ENCODE measurements at places on chromosomes 16 and 17. TPM values are rescaled to one million over a fixed set of nuclear protein-coding genes. Genes with fewer than 3 reads are reported as not detected.

DNA sequence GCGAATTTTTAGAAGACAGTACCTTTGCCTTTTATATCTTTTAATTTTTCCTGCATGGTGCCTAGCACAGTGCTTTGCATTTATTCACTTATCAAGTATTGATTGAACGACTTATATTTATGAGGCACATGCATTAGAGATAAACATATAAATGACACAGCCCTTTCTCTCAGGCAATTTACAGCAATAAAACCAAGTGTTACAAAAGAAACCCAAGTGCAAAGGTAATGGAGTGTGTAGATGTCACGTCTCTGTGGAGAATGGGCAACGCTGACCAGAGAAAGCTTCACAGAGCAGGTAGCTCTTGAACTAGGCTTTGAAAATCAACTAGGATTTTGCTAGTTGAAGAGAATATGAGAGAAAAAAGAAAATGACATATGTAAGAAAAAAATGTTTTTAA, 32.6 kb upstream of the ABCA3 start:
- DNase-seq: no peak

The STAC2 gene
- under 0.01 TPM for total RNA-seq

DNA sequence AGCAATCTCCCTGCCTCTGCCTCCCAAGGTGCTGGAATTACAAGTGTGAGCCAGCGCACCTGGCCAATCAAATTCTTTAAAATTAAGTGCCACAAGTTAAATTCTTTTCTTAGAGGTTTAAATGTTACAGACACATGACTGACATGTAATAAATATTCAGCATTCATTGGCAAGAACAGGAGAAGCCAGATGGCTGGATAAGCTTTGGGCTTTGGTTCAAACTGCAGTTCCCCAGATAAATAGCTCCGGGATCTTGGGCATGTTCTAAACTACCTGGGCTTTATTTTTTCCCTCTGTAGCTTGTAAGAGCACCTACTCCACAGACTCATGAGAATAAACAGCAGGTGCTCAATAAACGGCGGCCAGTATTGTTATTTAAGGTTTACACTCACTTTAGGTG, 34.1 kb downstream of the ABAT start:
- DNase-seq: no peak

The MC1R gene
- 4.7 TPM for total RNA-seq

DNA sequence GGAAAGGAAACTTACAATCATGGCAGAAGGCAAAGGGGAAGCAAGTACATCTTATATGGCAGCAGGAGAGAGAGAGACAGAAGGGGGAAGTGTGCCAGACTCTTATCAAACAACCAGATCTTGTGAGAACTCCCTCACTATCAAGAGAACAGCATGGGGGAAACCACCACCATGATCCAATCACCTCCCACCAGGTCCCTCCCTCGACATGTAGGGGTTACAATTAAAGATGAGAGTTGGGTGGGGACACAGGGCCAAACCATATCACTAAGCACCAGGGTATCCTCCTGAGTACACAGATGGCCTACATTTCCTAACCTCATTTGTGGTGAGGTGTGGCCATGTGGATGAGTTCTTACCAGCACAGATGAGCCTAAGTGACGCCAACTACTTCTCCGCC, 348.6 kb upstream of the ZFHX3 start:
- no peak for DNase-seq

DNA sequence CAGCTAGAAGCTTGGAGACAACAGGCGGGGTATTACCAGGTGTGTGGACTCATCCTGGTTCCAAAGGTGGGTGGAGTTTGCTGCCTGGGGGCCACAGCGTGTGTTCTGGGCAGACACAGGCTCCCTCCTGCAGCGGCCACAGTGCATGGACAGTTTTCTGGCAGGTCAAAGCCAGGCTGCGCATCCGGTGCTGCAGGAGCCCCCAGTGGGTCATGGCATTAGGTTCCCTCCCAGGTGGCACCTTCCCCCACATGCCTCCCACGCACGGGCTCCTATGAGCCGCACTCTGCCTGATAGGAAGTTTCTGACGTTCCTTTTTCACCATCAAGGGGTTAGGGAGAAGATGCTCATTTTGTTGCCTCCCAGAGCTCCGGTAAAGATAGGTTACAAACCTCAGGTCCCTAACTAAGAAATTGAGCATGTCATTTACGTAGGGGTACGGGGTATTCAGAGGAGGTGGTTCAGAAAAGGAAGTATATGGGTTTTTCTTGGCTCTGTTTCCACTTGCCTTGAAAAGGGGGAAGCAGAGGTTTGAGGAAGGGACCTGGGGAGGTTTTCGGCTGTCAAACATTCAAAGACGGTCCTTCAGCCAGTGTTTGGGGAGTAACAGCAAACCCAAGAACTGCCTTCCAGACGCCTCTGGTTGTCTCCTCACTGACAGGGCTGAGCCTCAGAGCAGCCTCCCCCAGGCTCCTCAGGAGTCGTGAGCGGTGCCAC, 32.7 kb upstream of the NAT9 start:
- no peak for DNase-seq

DNA sequence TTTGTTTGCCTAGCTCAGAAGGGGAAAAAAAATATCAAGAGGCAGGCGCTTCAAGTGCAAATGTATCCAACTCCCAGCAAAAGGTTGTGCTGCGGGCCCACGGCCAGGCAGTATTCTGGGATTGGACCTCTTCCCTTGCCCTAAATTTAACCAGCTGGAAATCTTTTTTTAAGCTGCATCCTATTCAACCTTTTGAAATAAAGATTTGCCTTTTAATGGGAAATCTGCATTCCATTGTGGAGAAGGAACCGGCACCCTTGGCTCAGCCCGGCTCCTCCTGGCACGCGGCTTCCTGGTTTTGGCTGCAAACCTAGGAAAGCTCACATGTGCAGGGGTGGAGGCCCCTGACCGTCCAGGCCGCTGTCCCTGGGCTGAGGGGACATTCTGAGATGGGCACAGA, 38.8 kb upstream of the ENPP7 start:
- no peak for DNase-seq

The CMTM2 gene
- not detected for total RNA-seq

- DNase-seq: peak; percentile 30
Measured at GRCh38 chr17:4369557-4370230, 3.2 kb upstream of the UBE2G1 start.

DNA sequence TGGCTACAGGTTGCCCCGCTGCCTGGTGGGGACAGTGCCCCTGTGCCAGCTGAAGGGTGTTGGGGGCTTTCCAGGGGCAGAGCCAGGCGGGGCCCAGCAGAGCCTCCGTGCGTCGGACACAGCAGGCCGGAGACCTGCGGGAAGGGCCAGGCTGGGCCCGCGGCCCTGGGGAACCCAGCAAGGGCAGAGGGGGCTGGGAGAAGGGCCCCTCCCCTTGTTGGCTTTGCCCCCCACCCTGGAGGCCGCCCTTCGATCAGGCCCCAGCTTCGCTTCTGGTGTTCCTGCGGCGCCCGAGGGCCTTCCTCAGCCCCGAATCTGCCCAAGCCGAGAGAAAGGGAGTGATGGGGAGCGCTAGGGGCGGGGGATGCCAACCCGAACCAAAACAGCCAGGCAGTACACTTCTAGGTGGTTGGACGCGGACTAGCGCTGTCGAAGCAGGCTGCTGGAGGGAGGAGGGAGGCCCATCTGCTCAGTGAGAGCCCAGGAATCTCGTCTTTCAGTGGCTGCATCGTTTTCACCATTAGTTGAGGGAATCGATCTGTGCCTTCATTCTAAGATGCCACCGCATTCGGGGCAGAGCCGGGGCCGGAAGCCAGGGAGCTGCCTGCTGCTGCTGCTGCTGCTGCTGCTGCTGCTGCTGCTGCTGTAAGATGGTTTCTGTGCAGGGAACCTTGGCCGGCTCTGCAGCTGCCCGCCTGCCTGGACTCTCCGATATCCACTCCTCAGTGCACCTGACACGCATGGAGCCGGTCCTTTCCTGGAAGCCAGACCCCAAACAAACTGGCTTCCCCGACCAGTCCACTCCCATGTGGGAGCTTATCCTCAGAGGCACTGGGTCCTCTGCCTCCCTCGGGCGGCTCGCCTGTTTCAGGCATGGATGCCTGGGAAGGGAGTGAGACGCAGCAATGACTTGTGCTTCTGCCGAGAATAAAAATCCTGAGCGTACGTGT, 1.7 kb downstream of the JPH3 start:
- peak; percentile 82 for DNase-seq

The CHST6 gene
- 1.1 TPM for total RNA-seq

The EME1 gene
- 0.72 TPM for total RNA-seq

- peak; percentile 78 for DNase-seq
Measured at GRCh38 chr17:11986942-11987329, 10.3 kb downstream of the ZNF18 start.

GRCh38 chr17:42655528-42655927, 3.6 kb upstream of the TUBG2 start:
- peak; percentile 46 for DNase-seq

GRCh38 chr16:22373662-22374310, 633 bp downstream of the CDR2 start:
- no peak for DNase-seq

The CTF1 gene
- 2.9 TPM for total RNA-seq

- peak; percentile 86 for DNase-seq
Measured at GRCh38 chr17:42690596-42690995, 8.3 kb downstream of the CNTNAP1 start.

The CES5A gene
- not detected for total RNA-seq

DNA sequence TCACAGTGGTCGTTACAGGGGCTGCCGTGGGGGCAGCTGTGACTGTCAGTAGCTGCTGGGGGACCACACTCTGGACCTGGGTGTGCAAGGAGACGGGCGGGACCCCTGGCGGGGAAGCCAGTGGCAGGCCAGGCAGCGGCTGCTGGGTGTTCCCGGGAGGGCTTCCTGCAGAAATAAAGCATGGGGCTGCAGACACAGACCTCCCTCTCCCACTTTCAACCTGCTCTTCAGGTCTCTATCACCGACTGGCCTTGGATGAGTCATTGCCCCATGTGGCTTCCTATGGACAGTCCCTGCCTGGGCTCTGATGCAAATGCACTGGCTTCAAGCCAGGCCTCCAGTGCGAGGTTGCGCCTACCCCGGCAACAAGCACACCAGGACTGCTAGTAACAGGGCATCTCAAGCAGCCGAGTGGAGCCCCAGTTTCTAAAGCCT, 17.2 kb downstream of the SREBF1 start:
- DNase-seq: peak; percentile 99

DNA sequence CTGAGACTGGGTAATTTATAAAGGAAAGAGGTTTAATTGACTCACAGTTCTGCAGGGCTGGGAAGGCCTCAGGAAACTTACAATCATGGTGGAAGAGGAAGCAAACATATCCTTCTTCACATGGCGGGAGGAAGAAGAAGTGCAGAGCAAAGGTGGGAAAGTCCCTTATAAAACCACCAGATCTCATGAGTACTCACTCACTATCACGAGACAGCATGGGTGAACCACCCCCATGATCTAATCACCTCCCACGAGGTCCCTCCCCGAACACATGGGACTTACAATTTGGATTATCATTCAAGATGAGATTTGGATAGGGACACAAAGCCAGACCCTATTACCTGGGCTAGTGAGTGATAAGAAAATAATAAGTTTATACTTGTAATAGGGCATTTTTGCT, 70.6 kb upstream of the HS3ST2 start:
- DNase-seq: no peak

The PLEKHG4 gene
- total RNA-seq: 31.8 TPM

- DNase-seq: no peak
Measured at GRCh38 chr17:65593092-65593854, 31.8 kb upstream of the AXIN2 start.

- no peak for DNase-seq
Measured at GRCh38 chr16:78249832-78250231, 150.4 kb downstream of the WWOX start.

The ZNHIT3 gene
- total RNA-seq: 29.3 TPM

The ABCC12 gene
- total RNA-seq: not detected

DNA sequence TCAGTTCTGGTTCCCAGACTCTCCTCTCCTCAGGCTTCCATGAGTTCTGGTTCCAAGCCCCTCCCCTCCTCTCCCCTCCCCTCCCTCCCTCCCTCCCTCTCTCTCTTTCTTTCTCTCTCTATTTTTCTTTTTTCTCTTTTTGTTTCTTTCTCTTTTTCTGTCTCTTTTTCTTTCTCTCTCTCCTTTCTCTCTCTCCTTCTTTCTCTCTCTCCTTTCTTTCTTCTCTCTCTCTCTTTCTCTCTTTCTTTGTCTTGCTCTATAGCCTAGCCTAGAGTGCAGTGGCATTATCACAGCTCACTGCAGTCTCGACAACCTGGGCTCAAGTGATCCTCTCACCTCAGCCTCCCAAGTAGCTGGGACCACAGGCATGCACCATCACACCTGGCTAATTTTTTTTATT, 796 bp upstream of the CES3 start:
- no peak for DNase-seq

The KRT17 gene
- 4.7 TPM for total RNA-seq

- no peak for DNase-seq
Measured at GRCh38 chr16:58848662-58849002, 114.5 kb upstream of the GOT2 start.

DNA sequence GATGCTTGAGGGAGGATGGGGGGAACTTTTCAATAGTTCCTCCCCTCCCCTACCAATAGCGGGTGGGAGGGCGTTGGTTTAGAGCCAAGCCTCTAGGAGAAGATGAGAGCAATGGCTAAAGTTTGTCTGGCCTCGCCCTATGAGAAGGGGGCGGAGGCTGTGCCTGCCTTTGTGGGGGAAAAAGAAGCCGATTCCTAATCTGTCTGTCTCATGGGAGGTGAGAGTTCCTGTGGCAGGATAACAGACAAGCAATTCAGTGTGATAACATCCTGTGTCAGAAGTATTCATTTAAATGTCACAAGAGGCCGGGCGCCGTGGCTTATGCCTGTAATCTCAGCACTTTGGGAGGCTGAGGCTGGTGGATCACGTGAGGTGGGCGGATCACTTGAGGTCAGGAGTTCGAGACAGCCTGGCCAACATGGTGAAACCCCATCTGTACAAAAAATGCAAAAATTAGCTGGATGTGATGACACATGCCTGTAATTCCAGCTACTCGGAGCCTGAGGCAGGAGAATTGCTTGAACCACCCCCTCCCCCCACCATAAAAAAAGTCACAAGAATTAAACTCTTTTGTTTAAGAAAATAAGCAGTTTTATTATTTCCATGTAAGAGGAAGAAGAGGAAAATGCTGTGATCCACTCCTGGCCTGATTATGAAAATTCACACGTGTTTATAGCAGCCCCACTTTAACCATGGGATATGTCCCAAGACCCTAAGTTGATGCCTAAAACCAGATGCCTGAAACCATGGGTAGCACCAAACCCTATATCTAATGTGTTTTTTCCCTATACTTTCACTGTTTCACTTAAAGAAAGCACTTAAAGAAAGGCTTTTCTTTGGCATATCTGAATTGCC, 1.7 kb downstream of the SLFN5 start:
- DNase-seq: peak; percentile 55

The CHD9 gene
- total RNA-seq: 83.6 TPM
